Sigmoid colon (tissue), 7 donors: ENCODE measurements at places on chromosomes 4 and X. TPM values are rescaled to one million over a fixed set of nuclear protein-coding genes. Genes with fewer than 3 reads are reported as not detected.

- DNase-seq, result no peak
Measured at GRCh38 chr4:33882246-33882990, 2361.9 kb downstream of the ARAP2 start.

GABRE gene
- total RNA-seq, result 5.4 TPM

VSIG4 gene
- total RNA-seq, result 213 TPM

SSX2B gene
- not detected for total RNA-seq

DNA sequence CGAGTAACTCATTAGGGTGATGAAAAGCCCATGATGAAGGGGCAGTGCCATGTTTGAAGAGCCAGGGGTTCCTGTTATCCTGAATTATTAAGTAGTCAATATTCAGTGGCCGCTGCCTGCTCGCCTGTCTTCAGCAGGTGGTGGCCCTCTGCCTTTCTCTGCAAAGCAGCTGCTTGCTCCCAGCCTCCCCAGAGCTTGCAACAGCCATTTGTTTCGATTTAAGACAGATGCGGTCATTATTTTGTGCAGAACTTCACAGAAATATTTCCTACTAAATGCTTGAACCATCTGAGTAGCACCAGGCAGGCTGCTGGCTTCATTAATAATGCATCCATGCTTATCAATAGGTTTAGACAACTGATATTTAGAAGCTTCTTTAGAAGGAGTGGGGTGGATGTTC, 104.3 kb upstream of the TTC29 start:
- no peak for DNase-seq

DNA sequence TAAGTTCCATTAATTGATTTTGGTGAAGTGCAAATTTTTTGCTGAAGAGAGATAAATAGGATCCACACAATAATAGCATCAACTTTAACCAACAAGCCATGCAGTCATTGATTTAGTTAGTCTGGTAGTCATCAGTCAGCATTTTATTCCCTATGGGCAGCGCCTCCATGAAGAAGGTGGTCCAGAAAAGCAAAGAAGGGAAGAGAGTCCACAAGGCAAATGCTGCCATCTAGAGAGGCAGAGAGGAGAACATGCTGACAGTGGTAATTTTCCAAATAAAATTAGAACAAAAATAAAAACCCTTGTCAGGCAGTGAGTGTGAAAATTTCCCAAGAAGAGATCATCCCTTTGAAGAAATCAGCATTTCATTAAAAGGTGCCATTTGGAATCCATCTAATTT, 366.7 kb upstream of the FAM241A start:
- no peak for DNase-seq

DNA sequence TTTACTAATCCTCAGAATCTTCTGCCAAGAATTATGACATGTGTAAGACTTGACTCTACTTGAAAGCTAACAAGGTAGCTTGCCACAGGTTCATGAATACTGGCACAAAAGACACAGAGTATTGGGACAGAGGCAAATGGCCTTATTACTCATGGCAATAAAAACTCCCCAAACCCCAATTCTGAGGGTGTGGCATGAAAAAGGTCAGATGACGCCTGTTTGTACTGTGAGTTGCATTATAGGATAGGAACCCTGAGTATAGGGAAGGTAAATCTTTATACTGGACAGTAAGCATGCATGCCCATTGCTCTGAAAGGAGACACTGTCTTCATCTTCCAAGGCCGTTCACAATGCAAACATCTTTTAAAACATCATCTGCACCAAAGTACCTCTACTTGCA, 600.0 kb downstream of the IL1RAPL1 start:
- DNase-seq, result no peak

SPANXN4 gene
- not detected for total RNA-seq

- DNase-seq, result no peak
Measured at GRCh38 chr4:25032126-25032525, 1.4 kb upstream of the LGI2 start.

DNA sequence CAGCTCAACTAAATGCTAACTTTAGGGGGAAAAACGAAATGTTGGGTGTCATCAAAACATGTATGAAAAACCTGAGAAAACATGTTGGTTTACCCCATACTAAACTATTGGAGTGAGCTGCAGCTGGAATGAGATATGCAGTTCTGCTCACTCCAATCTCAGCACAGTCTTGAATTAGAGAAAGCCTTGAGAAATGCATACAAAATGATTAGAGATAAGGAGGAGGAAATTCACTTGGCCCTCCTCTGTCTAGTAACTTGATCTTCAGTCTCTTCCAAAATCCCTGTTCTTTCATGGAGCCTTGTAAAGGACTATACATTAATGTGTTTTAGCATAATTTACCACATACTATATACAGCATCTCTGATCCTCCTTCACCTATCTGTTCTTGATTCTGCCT, 3.2 kb upstream of the LRCH2 start:
- DNase-seq, result no peak

GRCh38 chr4:154329268-154329868, 162.2 kb downstream of the DCHS2 start:
- DNase-seq, result no peak

- DNase-seq, result no peak
Measured at GRCh38 chrX:139931646-139932072, 1.2 kb downstream of the ATP11C start.
